Natural killer cell treated with Interleukin-12 subunit alpha and Interleukin-12 subunit beta and Interleukin-15 and Interleukin-18, amount 100 ng/mL, for 72 hours (primary cell): ENCODE measurements at places on chromosomes 6 and 20. TPM values are rescaled to one million over a fixed set of nuclear protein-coding genes. Genes with fewer than 3 reads are reported as not detected.

MCCD1 gene
- total RNA-seq, result not detected

MROH8 gene
- 0.95 TPM for total RNA-seq

DNA sequence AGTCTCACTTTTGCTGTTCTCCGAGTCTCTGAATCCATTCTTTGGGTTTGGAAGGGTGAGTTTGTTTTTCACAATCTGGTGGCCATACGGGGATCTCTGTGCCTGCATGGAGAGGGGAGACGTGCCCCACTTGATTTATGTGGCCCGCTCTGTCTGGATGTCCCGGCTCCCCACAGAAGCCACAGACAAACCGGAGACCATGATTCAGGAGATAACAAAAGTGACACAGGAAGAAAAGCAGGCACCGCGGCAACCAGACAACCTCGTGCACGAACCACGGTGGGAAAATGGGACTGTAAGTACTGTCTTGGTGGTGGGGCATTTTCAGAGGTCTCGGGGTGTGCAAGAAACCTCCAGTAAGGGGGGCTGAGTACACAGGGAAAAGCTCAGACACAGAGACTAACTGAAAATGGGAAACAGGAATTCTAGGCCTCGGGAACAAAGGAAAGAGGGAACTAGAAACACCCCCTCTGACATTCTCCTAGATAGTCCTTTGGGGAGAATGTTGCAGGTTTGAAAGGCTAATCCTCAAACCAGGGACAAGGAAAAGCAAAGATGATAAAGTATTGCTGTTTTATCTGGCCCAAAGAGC, 22.1 kb upstream of the ZNF318 start:
- peak; percentile 73 for DNase-seq

- no peak for DNase-seq
These were observed 53.1 kb downstream of the CPNE5 start for GRCh38 chr6:36786055-36786675.

- no peak for DNase-seq
These were observed 57.4 kb upstream of the TFAP2D start for GRCh38 chr6:50655848-50656453.

GRCh38 chr6:146909376-146909775, 294.8 kb upstream of the STXBP5 start:
- DNase-seq, result no peak

GRCh38 chr6:123022975-123023374, 26.9 kb downstream of the CLVS2 start:
- no peak for DNase-seq

- DNase-seq, result no peak
These were observed 100.8 kb upstream of the GPR6 start for GRCh38 chr6:109877028-109878004.

DNA sequence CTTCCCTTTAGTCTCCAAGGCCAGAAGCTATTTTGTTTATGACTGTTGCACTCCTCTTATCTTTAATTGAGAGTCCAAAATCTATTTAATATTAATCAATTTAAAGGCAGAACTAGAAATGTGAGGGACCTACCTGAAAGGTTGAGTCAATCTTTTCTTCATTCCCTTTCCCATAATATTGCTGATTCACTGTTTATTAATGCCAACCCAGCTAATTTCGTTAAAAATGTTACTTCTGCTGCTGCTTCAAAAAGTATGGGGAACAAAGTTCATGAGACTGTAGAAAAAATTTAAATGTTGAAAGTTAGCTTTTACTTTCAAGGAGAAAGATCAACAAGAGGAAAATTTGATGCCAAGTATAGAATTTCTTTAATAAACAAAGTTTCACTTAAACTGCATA, 365.3 kb downstream of the TENT5A start:
- no peak for DNase-seq

DNA sequence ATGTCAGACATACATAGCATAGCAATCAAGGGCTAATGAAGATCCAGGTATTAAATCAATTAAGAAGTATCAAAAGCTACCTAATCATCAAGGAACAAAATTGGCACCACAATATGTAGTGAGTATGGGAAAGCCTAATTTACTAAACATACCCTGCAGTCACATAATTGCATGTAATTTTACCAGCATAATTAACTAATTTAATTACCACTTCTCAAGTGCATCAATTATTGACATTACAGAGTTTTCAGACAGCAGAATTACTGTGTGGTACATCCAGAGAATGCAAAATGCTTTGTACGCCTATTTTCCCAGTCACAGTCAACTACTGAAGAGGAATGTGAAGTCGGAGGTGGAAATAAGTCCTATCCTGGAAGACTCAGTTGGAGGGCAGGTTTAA, 279.0 kb upstream of the ID4 start:
- DNase-seq, result no peak
